ENCODE measurements at places on chromosomes 3 and 15.

DNA sequence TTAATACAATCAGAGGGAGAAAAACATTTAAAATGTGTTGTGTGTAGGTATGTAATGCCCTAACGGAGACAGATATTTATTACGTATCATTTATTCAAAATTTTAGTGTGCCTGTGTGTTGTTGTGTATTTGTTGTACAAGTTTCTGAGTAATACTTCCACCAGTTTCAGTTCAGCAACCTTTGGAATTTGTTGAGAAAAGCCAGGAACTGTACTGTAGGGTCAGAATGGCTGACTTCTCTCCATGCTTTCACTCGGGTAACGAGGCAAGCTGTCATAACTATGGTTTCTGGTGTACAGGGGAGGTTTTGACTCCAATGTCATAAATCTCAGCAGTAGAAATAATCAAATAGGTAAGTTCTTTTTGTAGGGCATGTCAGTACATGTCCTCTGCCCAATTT lies 23.8 kb upstream of the CNTN6 start:
- no peak for DNase-seq

DNA sequence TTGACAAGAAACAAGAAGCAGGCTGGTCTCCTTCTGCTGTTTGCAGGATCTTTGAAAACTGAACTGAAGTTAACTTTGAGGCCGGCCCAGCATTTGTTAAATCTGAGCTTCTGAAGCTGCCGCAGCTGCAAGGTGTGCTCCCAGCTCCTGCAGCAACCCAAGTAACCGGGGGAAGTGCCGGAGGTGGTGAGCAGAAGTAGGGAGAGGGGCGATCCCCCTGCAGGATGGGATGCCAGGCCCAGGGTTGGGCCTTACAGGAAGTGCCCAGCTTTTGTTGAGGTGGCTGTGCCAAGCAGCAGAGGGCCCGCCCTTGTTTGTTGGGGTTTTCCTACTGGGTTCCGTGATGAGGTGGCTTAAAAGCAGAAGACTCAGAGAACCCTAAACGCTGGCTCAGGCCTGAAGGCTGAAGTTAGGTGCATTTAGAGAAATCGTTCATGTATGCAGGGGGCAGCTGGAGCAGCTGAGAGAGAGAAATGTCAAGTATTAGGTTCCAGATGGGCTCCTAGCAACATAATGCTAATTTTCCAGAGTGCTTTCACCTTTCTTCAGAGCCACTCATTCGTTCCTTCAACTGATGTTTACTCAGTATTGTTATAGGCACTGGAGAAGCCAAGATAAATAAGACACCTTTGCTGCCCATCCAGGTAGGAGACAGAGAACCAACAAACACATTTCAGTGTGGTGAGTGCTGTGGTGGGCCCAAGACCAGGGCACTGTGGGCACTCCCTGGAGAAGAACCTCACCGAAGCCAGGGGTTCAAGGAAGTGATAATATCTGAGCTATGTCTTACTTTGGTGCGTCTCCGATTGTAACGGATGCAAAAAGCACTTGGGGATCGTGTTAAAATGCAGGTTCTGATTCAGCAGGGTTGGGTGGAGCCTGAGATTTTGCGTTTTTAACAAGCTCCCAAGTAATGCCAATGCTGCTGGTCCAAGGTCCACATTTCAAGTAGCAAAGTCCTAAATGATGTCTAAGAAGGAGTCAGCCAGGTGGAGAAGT lies 42.2 kb upstream of the PLCL2 start:
- peak; percentile 78 for DNase-seq

- peak; percentile 53 for DNase-seq
Observed at GRCh38 chr3:30623351-30623750, 16.9 kb downstream of the TGFBR2 start.

GRCh38 chr15:77871852-77872371 lies 205.6 kb downstream of the TBC1D2B start:
- DNase-seq, result peak; percentile 18

DNA sequence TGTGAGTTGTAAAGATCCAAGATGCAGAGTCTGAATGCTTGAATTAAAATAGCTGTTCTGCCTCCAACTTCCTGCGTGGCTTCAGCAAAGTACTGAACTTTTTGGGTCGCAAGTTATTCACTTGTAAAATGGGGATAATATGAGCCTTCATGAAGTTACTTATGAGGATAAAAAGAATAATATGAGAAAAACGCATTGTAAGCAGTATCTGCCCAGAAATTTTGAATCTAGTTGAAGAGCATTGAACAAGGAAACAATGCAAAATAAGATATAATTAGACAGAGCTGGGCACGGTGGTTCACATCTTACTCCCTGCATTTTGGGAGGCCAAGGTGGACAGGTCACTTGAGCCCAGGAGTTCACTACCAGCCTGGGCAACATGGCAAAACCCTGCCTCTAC lies 37.8 kb downstream of the AQP9 start:
- DNase-seq, result peak; percentile 11

DNA sequence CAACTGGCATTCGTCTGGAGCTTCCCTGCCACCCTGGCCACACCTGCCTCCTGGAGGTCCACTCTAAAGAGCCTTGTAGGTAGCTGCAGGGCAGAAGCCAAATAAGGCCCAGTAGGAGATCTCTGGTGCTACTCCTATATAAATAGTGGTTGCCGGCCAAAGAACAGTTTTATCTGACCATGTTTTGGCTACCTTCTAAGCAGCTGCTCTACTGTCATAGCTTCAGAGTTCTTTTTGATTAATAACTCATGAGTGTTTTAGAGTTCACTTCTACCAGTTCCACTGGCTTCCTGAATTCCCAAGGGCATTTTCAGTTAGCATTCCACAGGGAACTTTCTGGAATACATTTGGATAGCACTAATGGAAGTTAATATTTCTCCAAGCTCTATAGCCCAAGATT lies 154.6 kb downstream of the B3GALNT1 start:
- DNase-seq, result no peak

DNA sequence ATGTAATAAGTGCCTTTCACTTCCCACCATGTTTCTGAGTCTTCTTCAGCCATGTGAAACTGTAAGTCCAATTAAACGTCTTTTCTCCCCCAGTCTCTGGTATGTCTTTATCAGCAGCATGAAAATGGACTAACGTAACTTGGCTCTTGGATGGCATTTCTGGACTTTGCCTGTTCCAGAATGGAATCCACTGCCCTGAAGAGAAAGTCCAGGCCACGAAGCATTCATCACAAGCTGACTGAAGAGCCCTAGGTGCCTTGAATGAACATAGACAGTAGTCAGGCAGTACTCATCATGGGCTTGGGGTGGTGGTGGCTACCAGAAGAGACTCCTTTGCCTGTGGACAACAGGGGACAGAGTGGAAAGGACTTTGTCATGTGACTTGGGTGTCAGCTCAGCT lies 1505.0 kb downstream of the SI start:
- no peak for DNase-seq

DNA sequence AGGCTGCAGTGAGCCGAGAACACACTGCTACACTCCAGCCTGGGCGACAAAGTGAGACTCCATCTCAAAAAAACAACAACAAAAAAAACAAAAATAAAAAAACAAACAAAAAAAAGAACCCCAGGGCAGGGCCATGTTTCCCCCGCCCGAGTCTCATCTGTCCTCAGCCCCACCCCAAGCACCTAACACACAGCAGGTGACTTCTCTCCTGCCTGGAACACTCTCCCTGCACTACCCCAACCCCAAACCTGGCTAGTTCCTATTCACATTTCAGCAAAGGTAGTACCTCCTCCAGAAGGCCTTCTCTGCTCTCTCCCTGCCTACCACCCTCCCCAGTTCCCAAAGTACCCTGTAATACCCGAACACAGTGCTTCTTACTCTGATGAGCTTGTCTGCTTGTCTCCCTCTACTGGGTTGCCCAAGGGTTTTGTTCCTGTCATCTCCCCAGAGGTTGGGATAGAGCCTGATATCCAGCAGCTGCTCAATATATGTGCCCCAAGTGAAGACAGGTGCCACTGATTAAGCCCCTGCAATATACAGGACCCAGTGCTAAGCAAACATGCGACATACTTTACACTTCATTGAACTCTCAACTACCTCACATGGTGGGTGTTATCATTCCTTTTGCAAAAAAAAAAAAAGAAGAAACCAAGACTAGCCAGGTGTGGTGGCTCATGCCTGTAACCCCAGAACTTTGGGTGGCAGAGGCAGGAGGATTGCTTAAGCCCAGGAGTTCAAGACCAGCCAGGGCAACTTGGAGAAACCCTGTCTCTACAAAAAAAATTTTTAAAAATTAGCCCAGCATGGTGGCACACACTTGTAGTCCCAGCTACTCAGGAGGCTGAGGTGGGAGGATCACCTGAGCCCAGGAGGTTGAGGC lies 103.6 kb downstream of the DAPK2 start:
- DNase-seq, result no peak

DNA sequence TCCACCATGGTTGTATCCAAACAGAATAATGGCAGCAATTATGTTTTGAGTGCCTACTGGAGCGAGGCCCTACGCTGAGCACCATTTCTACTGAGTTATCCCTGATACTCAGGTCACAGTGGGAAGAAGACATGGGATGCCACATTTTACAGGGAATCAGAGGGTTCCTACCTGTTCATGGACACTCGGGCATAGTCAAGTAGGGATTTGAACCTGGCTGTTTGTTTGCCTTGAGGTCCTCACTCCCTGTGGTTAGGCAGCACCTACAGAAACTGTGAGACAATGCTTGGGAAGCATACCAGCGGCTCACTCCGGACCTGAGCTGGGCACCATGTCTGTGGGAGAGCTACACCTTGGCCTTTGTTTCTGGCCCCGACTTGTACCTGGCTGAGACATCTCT lies 390.4 kb downstream of the LRTM1 start:
- no peak for DNase-seq

DNA sequence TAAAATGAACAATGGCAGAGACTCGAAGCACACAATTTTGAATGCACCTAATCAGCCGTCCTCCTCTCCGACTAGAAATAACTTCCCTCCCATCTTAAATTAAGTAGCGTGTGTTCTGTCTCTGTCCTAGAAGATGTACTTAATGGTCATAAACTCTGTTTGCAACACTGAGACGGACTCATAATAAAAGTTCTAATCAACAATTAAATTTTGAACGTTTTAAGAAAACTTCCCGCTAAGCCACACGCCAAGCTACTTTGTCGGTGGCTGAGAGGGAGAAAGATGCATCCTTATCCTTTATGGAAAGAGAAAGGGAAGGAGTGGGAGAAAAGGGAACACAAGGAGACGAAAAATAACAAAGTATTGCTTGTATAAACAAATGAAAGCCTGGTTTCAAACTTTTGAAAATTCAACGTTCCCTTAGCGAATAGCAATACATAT lies 989 bp downstream of the GNB4 start:
- no peak for DNase-seq

DNA sequence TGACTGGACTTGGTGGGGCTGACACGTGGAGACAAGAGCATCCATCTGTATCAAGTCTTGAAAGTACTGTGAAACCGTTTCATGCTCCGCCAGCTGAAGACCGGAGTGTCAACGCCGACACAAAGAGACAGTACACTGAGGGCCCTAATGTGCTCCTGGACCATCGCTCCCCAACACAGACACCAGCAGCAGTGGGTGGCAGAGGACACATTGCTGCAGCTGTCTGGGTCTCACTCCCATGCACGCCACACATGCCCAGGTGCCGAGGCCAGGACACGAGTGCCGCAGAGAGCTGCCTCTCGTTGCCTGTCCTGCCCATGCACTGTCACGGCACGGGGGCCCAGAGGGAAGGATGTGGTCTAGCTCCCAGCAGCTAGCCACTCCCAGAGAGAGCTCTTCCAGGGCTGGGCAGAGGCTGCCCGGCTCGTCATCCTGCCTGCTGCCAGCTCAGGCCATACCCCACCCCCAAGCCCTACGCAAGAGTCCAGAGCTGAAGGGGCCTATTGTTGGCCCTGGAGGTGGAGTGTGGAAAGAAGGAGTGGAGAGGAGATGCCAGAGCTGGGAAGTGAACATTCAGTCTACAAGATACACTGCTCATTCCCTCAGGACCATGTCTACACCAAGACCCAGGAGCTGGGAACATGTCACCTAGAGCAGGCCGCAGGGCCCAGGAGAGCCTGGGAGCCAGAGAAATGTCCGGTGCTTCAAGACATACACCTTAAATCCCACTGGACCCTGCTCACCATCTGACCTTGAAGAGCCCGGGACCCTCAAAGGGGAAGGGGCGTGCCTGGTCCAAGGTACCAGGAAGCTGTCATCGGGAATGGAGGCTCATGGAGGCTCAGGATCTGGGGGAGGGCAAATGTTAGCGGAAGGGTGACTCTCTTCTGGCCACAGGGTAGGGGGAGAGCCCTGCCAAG lies 7.7 kb downstream of the TNK2 start:
- peak; percentile 90 for DNase-seq

- DNase-seq, result no peak
Observed at GRCh38 chr3:976006-976405, 116.8 kb upstream of the CNTN6 start.

DNA sequence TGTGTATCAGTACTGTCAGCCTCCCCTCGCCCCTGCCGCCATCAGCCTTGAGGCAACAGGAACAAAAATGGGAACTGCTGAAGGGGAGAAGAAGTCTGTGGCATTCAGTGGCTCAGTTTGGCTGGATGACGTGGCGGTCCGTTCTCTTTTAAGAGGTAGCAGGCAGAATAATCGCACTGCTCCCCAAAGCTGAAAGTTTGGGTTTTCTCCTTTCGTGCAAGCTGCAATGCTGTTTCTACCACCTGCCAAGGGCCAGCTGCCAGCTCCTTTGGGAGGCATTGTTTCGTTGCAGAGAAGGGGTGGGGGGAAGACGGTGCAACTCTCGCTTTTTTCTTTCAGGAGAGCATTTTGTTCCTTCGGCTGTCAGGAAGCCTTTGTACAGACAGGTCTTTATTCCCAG lies 369.6 kb upstream of the RORA start:
- no peak for DNase-seq

DNA sequence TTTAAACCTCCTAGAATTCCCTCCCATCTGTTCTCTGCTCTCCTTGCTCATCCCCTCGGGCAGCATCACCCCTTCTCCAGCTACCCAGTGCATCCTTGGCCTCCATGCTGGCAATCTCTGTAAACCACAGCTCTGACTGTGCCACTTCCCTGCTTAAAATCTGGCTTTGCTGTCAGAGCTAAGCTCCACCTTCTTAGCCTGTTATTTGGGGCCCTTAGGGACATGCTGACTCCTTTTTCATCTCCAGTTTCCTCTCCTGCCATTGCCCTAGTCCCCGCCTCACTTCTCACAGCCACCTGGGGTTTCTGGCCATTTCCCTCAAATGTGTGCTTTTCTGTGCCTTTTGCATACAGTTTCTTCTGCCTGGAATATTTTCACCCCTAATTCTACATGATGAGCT lies 5.7 kb downstream of the SLC6A20 start:
- DNase-seq, result no peak

DNA sequence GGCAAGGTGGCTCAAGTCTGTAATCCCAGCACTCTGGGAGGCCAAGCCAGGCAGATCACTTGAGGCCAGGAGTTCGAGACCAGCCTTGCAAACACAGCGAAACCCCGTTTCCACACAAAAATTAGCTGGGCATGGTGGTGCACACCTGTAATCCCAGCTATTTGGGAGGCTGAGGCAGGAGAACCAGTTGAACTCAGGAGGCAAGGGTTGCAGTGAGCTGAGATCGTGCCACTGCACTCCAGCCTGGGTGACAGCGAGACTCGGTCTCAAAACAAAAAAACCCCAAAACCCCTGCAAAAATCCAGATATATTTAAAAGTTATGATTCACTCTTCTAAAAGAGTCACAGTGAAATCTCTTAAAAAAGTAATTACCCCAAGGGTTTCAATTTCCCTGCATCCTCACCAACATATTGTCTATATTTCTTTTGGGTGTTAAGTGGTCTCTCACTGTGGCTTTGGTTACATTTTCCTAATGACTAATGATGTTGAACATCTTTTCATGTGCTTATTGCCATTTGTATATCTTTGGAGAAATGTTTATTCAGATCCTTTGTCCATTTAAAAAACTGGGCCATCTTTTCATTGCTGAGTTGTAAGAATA lies 73.2 kb upstream of the UBP1 start:
- DNase-seq, result no peak

- no peak for DNase-seq
Observed at GRCh38 chr15:54256190-54256589, 277.9 kb downstream of the UNC13C start.

GRCh38 chr15:67189326-67190051 lies 65.0 kb downstream of the AAGAB start:
- DNase-seq, result no peak

Measured in suppressor macrophage treated with lipopolysaccharide for 1 hour (primary cell).